Iris pigment epithelial cell (primary cell): ENCODE measurements at places on chromosomes 16 and 17.

GRCh38 chr17:51261024-51261963, 948 bp downstream of the UTP18 start:
- DNase-seq = peak; percentile 13

DNA sequence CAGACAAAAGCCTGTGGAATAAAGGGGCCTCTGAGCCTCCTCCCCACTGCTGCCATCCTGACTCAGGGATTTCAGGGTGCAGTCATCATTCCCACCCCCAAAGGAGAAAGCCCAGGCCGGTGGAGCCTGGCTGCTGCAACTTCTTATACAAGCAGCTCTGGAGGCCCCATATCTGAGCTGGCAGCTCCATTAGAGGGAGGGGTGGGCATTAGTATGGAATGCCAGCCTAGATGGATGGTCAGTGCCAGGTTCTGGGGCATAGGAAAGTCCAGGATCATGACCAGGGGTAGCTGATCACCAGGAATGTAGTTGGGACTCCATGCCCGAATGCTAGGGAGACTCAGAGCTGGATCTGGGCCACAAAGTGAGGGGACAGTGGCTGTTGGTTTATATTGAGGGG, 581.0 kb downstream of the KCNJ18 start:
- no peak for DNase-seq

GRCh38 chr17:27239046-27239445, 54.9 kb upstream of the WSB1 start:
- no peak for DNase-seq

GRCh38 chr17:9244066-9245052, 223.0 kb downstream of the NTN1 start:
- peak; percentile 83 for DNase-seq

DNA sequence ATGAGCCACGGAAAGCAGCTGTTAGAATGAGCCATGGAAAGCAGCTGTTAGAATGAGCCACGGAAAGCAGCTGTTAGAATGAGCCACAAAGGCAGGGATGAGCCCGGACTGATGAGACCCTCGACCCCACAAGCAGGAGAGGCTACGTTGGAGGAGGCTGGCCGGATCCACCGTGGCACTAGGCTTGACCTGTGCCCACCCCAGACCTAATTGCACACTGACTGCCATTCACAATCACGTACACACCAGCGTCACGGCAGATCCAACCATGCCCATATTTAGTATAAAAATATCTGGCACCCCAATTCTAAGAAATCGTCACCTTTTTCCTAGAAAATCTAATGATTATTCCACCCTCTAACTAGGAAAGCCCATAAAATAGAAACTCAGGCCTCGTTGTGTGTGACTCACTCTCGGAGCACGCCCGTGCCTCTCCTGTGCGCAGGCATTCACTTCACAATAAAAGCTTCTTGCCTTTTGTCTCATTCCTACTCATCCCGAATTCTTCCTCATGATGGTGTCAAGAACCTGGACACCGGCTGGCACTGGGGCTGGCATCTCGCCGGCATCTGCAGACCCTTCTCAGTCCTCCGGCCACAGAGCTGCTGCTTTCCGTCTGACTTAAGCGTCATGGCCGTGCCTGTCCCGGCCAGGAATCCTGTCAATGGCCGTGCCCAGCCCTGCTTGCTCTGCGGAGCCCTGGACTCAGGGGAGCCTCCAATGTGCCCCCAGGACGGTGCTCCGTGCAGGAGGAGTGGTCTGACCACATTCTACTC, 5.5 kb upstream of the SECTM1 start:
- peak; percentile 72 for DNase-seq

DNA sequence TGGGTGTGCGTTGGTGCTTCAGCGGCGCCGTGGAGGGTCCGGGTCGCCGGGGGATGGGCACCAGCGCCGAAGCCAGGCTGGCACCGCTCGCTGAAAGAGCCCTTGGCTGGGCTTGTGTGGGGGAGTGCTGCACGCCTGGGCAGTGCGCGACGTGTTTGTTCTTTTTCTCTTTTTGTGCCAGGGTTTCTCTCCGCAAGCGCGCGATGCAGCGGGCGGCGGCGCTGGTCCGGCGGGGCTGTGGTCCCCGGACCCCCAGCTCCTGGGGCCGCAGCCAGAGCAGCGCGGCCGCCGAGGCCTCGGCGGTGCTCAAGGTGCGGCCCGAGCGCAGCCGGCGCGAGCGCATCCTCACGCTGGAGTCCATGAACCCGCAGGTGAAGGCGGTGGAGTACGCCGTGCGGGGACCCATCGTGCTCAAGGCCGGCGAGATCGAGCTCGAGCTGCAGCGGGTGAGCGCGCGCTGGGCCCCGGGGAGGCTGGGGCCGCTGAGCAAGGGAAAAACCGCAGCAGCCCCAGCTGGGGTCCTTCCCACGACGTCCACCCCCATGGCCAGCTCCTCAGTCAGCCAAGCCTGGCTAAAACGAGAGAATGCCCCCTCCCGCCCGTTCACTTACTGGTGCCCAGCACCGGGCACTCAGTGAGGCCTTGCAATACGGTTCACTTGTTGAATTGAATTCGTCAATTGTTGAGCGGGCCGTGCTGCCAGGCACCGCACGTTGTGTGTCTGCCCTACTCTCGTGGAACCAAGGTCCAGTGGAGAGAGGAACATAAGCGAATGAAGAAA, 541 bp downstream of the GPT2 start:
- peak; percentile 35 for DNase-seq

GRCh38 chr17:50815400-50815799, 20.0 kb upstream of the WFIKKN2 start:
- DNase-seq = no peak
